Sigmoid colon (tissue), 7 donors: ENCODE measurements at places on chromosomes 5 and 9. TPM values are rescaled to one million over a fixed set of nuclear protein-coding genes. Genes with fewer than 3 reads are reported as not detected.
A peak's percentile ranks its signal among the peaks of the same experiment; 100 is the strongest.

GRCh38 chr5:55668356-55668755, 43.8 kb downstream of the SLC38A9 start:
- no peaks in the 10 kb centered on the region for H3K27me3 ChIP-seq
- peaks cover 18% of the 10 kb centered on the region for H3K4me1 ChIP-seq
- H3K27ac ChIP-seq = peak overlapping the region; percentile 83
- DNase-seq = no peak

- no peak for DNase-seq
- H3K27ac ChIP-seq = no peak overlapping the region
- no peak overlapping the region for H3K4me3 ChIP-seq
- no peaks in the 10 kb centered on the region for H3K27me3 ChIP-seq
- H3K4me1 ChIP-seq = no peaks in the 10 kb centered on the region
These were observed 48.6 kb downstream of the UGCG start for GRCh38 chr9:111945216-111945615.

GRCh38 chr5:172905346-172906140, 53.7 kb upstream of the RPL26L1 start:
- H3K27me3 ChIP-seq = no peaks in the 10 kb centered on the region
- peak overlapping the region; percentile 88 for H3K27ac ChIP-seq
- no peaks in the 10 kb centered on the region for H3K36me3 ChIP-seq
- H3K4me3 ChIP-seq = no peak overlapping the region
- H3K4me1 ChIP-seq = peaks cover 74% of the 10 kb centered on the region

- H3K27me3 ChIP-seq = no peaks in the 10 kb centered on the region
- H3K36me3 ChIP-seq = no peaks in the 10 kb centered on the region
- DNase-seq = peak; percentile 40
- peak overlapping the region; percentile 26 for H3K27ac ChIP-seq
- no peak overlapping the region for H3K4me3 ChIP-seq
- H3K4me1 ChIP-seq = no peaks in the 10 kb centered on the region
These were observed 101.9 kb downstream of the ADAMTS2 start for GRCh38 chr5:179243333-179243732.

GRCh38 chr5:158487664-158488063, 612.1 kb downstream of the EBF1 start:
- no peaks in the 10 kb centered on the region for H3K36me3 ChIP-seq
- no peak overlapping the region for H3K4me3 ChIP-seq
- H3K27me3 ChIP-seq = no peaks in the 10 kb centered on the region
- peak overlapping the region; percentile 15 for H3K27ac ChIP-seq

DNA sequence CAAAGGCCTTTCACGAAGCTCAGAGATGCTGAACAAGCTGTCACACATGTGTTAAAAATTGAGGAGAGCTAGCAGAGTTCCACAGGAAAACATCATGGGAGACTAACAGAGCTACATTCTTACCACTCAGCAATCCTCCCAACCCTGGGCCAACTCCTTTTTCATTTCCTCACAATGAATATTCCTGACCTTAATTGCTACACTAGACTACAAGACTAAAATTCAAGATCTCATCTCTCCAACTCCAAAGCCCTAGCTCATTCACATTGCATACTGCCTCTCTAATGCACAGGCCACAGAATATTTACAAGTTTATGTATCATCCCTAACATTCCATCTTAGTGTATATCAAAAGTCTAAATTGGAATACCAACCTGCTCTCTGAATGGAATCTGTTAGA, 21.2 kb downstream of the ERMP1 start:
- H3K27ac ChIP-seq = no peak overlapping the region
- no peaks in the 10 kb centered on the region for H3K36me3 ChIP-seq
- DNase-seq = no peak

DNA sequence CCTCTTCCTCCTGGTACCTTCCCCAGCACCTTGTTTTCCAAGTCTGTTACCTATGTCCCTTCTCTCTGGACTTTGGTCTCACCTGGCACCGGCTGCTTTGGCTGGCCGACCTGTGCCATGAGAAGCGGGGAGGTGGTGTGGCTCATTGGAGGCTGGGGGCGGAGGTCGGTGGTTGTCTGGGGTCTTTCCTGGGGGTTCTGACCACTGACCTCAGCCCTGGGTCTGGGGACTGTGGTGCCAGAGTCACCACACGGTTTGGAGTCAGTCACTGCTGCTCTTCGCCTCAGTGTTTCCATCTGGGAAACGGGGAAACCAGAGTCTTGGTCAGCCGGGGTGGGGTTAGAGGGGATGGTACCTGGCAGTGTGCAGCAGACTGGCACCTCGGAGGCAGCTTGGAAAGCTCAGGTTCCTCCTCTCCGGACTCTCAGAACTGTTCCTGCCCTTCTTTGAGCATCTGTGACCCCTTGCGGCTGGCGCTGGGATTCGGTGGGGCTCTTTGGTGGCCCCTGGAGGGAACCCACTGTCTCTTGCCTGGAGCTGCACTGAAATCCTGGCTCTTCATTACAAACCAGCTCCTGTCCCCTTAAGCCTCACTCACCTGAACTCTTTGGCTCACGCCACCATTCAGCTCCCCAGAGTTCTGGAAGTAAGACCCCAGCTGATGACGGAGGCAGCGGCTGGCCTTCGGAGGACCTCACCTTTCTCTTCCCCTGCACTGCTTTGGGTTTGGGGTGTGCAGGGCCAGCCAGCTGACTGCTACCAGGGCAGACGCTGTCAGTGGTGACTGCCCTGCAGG, 4.1 kb upstream of the RXRA start:
- no peaks in the 10 kb centered on the region for H3K27me3 ChIP-seq
- no peaks in the 10 kb centered on the region for H3K36me3 ChIP-seq
- H3K4me1 ChIP-seq = peaks cover 35% of the 10 kb centered on the region
- H3K4me3 ChIP-seq = no peak overlapping the region

DNA sequence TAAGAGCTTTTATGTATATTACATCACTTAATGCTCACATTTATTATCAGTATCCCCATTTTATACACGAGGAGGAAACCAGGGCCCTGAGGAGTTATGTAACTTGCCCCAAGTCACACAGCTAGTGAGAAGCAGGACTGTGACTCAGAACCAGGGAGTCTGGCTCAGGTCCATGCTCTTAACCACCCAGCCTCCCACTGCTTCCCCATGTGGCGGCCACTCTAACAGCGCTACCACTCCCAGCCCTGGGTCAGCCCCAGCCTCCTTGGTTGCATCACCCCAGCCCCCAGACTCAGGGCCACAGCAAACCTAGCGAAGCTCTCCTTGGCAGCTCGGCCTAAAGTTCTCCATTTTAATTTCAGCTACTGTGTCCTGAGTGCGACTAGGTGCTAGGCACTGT, 159.1 kb downstream of the PAX5 start:
- H3K4me1 ChIP-seq = no peaks in the 10 kb centered on the region
- no peaks in the 10 kb centered on the region for H3K36me3 ChIP-seq
- H3K27me3 ChIP-seq = no peaks in the 10 kb centered on the region
- no peak overlapping the region for H3K27ac ChIP-seq
- H3K4me3 ChIP-seq = no peak overlapping the region

DNA sequence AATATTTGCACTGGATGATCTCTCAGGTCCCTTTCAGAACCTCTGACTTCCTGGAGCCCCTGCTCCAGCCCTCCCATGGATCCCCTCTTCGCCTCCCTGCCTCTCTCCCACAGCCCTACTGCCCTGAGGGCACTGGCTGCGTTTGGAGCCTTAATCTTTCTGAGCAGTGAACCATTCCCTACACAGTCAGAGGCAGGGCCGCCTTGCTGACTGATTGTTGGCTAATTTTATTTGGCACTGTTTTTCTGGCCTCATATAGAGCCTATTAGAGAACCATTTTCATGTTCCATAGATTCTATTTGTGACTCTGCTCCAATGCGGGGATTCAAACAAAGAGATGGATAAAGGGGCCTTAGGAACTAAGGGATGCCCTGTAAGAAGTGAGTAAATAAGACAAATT, 91.1 kb downstream of the BRINP1 start:
- no peaks in the 10 kb centered on the region for H3K27me3 ChIP-seq
- H3K36me3 ChIP-seq = no peaks in the 10 kb centered on the region
- DNase-seq = no peak
- no peak overlapping the region for H3K27ac ChIP-seq
- H3K4me3 ChIP-seq = no peak overlapping the region

GRCh38 chr5:179803651-179804554, 2.8 kb downstream of the MGAT4B start:
- no peak overlapping the region for H3K4me3 ChIP-seq
- H3K4me1 ChIP-seq = peaks cover 50% of the 10 kb centered on the region
- peak; percentile 66 for DNase-seq
- H3K27ac ChIP-seq = no peak overlapping the region

- DNase-seq = no peak
- H3K27me3 ChIP-seq = no peaks in the 10 kb centered on the region
- no peaks in the 10 kb centered on the region for H3K36me3 ChIP-seq
- no peak overlapping the region for H3K27ac ChIP-seq
These were observed 772.1 kb upstream of the CDH9 start for GRCh38 chr5:27810458-27810857.

DNA sequence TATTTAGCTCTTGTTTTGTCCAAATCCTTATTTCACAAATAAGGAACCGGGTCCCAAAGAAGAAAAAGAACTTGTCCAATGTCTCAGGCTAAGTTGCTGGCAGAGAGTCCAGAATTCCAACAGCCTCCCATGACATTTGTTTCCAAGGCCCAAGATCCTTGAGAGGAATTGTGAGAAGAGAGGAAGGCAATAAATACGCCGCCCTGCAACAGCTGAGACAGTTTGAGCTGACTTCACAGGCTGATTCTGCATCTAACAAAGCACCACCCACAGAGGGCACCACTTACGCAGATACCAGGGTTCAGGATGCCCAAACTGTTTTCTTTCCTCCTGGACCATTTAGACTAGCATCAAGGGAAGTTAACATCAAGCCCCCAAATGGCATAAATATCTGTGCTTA, 211.3 kb downstream of the FAM114A2 start:
- H3K27ac ChIP-seq = no peak overlapping the region
- peak; percentile 66 for DNase-seq
- no peak overlapping the region for H3K4me3 ChIP-seq
- no peaks in the 10 kb centered on the region for H3K36me3 ChIP-seq
- no peaks in the 10 kb centered on the region for H3K27me3 ChIP-seq
- H3K4me1 ChIP-seq = no peaks in the 10 kb centered on the region

Gene SLC2A6
- 2.3 TPM for total RNA-seq

Gene GPRIN1
- 1.1 TPM for total RNA-seq

Gene LCN9
- not detected for total RNA-seq

Gene MCC
- total RNA-seq = 9.1 TPM

Gene DHFR
- total RNA-seq = 8.6 TPM

Gene TERT
- total RNA-seq = not detected

Gene PCDHGA1
- total RNA-seq = 1.4 TPM

Gene RGMB
- total RNA-seq = 32.1 TPM

Gene STING1
- total RNA-seq = 14.6 TPM
